ENCODE measurements at places on chromosomes 3 and 15.

DNA sequence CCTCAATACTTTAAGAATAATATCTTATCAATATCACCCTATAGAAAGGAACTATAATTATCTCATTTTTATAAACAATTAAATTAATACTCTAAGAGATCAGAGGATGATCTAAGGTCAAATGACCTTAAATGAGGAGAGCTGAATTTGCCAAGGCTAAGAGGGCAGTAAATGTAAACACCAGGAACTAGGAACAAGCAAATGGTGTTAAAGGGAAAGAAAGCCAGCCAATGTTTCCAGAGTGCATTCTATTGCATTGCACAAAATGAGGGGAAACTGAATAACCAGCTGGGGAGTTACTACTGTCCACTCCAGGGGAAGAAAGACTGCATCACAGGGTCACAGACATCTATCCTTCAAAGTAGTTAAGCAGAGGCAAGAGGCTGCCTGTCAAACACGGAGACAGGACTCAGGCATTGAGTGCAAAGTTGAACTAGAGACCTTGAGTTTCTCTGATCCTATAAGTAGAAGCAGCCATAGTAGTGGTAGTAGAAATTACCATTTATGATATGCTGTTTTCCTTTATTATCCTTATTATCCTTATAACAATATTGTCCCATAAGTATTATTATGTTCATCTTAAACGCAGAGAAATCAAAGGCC lies 466.4 kb downstream of the MAGI1 start:
- peak; percentile 50 for DNase-seq

DNA sequence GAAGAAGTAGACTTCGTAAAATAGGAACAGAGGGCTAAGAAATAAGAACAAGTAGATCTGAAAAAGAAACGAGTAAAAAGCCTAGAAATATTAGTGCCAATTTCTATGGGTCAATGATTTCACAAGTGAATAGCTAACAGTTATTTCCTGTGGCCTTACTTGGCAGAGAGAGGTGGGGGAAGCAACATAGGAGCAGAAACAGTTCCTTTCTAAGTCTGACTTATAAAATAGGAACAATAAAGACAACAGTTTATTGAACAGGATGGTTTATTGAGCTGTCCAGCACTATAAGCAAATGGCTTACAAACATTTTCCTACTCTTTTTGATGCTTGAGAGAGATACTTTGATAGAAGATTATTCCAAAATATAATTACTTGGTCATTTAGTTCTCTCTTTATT lies 37.9 kb downstream of the AGTR1 start:
- DNase-seq, result no peak

DNA sequence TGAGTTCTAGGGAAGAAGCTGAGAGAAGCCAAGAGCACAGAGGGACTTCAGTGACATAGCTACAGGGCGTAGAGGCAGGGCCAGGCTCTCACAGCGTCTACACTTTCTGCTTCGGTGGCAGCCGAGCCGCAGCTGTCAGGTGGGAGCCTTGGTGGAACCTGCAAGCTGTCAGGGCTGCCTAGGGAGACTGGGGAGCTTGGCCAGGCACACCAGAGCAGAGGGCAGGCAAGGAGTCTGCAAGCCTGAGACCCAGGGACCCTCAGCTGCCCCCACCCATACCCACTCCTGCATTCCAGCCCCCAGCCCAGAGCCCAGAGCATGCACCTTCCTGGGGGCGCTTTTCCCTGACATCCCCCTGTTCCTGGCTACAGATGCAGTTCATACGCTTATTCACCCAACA lies 13.4 kb upstream of the KLF15 start:
- no peak for DNase-seq

DNA sequence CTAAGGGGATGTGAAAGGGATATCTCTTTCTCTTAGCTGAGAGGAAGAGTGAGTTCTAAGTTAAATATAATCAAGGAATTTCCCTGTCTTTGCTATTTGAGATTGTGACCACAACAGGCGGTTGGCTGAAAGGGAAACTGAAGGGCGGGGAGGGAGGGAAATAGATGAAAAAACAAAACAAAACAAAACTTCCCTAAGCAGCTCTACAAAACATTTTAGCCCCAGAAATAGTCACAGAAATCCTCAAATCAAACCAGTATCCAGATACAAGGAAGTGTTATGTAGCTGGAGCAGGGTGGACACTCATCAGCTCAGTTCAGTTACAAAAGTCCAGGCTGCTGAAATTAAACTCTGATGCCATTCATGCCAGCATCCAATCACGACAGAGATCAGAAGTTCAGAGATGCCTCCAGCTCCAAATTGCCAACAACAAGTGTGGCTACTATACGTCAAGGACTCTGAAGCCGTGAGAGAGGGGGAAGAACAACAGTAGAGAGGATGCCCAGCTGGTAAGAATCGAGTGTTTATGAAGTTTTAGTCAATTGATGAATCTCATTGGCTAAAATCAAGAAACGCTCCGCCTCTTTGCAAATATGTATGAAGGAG lies 319 bp upstream of the TP63 start:
- DNase-seq, result no peak

GRCh38 chr15:47674586-47675232 lies 42.6 kb upstream of the SEMA6D start:
- DNase-seq, result no peak

DNA sequence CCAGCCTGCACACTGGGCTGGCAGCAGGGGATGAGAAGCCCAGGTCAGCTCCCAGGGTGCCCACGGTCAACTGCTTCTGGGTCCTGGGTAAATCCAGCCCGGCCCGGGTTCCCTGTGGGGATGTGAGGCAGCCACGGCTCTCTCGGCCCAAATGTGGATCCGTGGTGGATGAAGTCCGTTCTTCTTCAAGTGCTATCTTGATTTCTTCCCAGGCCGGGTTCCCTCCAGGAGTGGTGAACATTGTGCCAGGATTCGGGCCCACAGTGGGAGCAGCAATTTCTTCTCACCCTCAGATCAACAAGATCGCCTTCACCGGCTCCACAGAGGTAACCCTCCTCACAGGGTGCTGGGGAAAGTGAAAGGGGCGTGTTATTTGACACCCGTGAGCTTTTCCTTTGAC lies 16.1 kb downstream of the ALDH1A3 start:
- no peak for DNase-seq

GRCh38 chr3:7205535-7205934 lies 344.6 kb downstream of the GRM7 start:
- DNase-seq, result peak; percentile 39

GRCh38 chr3:50484722-50485121 lies 18.7 kb downstream of the CACNA2D2 start:
- no peak for DNase-seq

DNA sequence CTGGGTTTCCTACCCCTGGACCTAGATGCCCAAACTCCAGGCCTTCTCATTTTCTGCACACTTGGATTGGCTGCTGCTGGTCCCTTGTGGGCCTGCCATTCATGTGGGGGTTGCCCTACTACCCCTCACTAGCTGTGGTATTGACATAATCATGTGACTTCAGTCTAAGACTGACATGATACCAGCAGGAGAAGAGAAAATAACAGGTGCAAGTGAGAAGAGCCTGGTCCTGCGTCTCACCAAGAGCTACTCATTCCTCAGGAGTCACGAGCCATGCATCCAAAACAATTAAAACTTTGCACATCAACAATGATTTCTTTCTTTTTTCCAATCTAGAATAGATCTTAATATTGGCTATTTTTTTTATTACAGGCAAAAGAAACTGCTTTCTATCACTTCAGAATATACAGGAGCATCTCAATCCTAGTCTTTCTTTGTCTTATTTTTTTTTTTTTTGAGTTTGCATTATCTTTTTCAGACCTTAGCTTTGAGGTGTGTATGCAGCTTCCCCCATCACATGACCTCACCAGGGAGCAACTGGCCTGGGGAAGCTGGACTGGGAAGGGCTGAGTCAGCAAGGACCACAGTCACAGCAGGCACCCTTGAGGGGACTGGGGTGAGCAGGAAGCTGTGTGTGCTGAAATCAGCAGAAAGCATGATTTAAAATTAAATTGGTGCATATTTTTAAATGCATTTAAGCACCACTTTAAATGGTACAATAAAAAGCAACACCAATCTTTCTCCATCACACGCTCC lies 27.6 kb downstream of the SLC9A9 start:
- no peak for DNase-seq

DNA sequence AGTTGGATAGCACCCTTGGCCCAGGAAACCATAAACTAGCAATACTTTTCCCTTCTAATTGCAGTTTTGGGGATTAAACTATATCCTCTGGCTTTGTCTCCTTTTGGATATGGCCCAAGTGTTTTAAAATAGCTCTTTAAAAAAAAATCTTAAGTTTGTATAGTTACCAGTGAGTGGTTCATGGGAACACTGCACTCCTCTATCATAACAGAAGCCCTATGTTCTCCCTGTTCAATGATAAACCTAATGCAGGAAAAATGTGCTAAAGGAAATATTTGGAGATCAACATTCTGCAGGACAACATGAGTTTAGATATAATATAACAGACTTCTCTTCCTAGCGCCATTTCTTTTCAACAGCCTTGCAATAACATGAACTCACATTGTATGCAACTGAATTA lies 13.1 kb downstream of the MRPL47 start:
- no peak for DNase-seq

DNA sequence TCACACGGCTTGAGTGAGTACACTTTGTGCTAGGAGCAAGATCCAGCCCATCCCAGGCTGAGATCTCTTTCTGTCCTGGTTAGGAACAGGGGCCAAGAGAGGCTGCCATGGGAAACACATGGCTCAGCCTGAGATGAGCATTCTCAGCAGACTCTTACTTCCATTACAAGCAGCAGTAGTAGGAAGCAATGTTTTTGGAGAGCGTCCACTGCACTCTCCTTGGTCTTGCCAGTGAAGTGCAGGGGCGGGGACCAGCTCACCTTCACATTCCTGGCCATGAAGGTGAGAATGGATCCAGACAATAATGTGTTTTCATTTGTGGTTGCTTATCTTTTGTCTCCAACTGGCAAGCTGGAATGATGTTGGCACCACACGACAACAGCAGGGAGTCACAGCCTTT lies 24.7 kb downstream of the ZNF80 start:
- no peak for DNase-seq

DNA sequence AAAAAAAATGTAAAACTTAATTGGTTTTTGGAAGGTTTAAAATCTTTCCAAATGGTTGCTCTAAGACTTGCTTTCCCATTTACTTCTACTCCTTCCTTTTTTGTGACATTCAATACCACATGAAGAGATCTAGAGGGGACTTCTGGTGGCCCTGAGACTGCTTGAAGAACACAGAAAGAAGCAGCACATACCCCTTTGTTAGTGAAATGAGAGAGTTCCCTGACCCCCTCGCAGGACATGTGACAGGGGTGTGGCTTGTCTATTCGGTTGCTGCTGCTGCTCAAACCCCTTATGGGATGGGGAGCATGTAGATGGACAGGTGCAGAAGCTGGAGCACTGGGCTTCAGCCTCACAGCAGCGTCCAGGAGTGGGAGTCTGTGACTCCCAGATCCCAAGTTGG lies 71.0 kb downstream of the ZMAT3 start:
- no peak for DNase-seq

- peak; percentile 70 for DNase-seq
Measured at GRCh38 chr15:69451951-69452691, 497 bp upstream of the RPLP1 start.

DNA sequence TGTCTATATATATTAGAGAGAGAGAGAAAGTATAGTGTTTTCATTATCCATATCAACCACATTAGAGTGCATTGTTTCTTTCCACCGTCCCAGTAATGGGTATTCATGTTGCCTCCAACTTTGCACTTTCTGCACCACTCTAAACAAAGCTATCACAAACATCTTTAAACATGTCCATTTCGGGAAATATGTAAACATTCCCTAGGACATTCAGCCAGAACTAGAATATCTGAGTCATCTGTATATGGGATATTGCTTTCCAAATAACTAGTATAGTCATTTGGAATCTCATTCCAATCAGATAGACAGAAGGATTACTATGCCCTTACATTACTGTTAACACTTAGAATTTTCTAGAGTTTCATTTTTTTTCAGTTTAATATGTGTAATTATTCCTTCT lies 914.9 kb upstream of the EPHA6 start:
- DNase-seq, result peak; percentile 45

DNA sequence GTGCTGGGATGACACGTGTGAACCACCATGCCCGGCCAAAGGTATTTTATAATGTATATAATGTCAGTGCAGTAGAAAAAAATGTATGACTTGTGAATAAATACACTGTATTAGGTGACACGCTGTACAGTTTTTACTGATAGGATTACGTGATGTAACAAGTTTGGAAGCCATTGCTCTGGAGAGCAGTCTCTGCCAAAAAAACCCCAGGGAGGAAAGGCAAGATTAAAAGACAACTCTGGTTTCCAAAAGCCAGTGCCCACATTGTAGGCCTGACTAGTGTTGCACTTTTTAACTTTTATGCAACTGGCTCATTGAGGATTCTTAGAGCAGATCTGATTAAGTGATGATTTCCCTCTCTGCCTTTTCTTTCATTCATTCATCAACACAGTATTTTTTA lies 62.0 kb upstream of the SLC2A2 start:
- peak; percentile 11 for DNase-seq

DNA sequence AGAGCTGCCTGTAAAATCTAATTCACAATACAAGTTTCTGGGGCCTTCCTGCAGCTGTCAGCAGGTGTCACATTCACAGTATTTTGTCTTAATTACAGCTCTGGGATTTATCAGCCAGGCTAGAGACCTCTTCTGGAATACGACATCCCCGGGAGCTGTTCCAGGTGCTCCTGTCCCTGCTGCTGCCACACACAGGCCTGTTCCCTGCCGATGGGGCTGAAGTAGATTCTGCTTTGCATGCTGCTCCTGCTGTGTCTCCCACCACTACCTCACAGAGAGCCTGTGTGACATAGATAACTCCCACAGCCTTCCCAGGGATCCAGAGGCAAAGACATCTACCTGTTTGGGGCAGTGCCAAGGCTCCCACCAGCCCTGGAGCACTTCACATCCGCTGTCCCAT lies 20.4 kb downstream of the COLQ start:
- DNase-seq, result no peak

DNA sequence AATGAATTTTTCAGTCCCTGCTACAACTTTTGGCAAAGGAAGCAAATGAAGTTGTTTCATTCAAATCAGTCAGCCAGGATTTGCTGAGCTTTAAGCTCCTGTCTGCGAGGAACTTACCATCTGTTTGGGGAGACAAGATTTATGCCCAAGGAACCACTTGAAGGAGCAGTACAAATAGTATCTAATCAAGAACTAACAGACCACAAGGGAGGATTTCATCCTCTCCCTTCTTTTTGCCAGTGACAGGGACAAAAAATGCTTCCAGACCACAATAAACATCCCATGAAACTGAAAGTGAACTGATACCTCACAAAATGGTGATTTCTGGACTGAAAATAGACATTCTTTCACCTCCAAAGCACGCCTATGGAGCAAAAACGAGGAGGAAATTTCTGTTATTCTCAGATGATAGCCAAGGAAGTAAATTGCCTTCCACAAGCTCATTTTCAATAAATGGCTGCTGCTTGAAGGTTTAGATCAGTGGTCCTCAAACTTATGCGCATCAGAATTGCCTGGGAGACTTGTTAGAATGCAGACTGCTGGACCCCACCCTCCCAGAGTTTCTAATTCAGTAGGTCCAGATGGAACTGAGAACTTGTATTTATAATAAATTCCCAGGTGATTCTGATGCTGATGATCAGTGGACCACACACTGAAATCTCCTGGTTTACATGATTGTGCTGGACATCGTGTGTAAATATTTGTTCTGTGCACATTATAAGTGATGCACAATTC lies 202.4 kb upstream of the GADL1 start:
- no peak for DNase-seq

DNA sequence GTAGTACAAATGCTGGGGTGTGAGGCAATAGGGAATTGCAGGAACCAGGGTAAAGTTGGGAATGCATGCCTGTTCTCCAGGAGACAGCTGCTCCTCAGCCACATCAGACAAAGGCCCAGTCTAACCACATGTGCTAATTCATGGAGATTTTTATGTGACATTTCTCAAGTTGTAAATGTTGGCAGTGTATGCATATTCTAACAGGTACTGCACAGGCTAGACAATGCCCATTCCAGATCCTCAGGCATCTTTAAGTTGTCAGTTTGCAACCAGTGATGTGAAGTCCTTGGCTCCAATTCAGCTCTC lies 84.9 kb downstream of the EEFSEC start:
- no peak for DNase-seq
